ENCODE measurements at places on chromosomes 3 and 15. TPM values are rescaled to one million over a fixed set of nuclear protein-coding genes. Genes with fewer than 3 reads are reported as not detected.

The LRRN1 gene
- polyA plus RNA-seq: 0.26 TPM

The ANKRD34C gene
- polyA plus RNA-seq: not detected

The PTPN9 gene
- polyA plus RNA-seq: 24.7 TPM

The GPR27 gene
- polyA plus RNA-seq: not detected

The SV2B gene
- polyA plus RNA-seq: not detected

The ALDH1A3 gene
- polyA plus RNA-seq: not detected

The RAD51 gene
- polyA plus RNA-seq: not detected

The PFN2 gene
- polyA plus RNA-seq: 1.2 TPM

The TRH gene
- not detected for polyA plus RNA-seq

The ANKDD1A gene
- polyA plus RNA-seq: 1.3 TPM

- no peak for DNase-seq
These were observed 7.5 kb upstream of the MAN2A2 start for GRCh38 chr15:90895571-90896117.

DNA sequence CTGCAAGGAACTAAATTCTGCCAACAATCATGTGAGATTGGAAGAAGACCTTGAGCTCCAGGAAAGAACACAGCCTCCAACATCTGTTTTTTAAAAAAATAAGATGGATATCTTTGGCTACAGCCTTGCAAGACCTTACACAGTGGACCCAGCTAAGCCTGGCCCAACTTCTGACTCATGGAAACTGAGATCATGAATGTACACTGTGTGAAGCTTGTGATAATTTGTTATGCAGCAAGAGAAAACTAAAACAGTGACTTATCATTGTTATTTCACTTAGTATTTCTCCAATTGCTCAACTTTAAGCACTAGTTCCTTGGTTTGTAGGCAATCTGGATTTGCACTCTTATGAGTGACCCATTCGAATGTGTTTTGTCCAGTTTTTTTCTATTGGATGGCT lies 29.3 kb downstream of the SHQ1 start:
- DNase-seq: no peak

DNA sequence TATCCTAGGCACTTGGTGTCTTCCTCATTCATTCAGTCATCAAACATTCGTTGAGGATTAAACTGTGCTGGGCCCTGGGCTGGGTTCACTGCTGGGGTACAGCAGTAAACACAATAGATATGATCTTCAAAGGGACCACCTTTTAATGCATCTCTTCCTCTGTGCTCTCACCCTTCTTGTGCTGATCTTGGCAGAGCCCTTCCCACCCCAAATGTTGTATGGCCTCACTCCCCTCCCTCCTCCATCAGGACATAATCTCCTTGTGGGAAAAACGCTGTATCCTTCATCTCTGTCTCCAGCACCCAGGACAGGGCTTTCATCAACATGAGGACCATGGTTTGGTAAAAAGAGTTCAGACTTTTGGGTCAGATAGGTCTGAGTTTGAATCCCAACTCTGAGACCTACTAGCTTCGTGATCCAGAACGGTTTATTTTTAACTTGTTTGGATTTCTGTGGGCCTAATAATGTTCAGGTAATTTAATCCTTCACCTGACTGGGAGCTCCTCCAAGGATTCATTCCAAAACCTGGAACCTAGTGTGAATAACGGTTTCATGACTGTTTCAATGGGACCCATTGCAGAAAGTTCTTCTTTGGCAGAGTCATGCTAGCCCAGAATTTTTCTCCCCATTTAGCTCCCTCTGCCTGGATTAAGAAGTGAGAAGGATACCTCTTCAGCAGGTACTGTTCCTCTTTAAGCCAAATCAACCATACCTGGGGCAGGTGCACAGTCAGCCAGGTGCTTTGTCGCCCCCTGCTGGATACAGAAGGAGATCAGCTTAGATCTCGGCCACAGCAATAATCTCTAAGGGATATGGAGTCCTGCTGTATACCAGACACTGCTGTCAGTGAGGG lies 5.2 kb upstream of the WNT7A start:
- peak; percentile 34 for DNase-seq

- no peak for DNase-seq
These were observed 105.7 kb downstream of the ANO10 start for GRCh38 chr3:43515970-43516635.

DNA sequence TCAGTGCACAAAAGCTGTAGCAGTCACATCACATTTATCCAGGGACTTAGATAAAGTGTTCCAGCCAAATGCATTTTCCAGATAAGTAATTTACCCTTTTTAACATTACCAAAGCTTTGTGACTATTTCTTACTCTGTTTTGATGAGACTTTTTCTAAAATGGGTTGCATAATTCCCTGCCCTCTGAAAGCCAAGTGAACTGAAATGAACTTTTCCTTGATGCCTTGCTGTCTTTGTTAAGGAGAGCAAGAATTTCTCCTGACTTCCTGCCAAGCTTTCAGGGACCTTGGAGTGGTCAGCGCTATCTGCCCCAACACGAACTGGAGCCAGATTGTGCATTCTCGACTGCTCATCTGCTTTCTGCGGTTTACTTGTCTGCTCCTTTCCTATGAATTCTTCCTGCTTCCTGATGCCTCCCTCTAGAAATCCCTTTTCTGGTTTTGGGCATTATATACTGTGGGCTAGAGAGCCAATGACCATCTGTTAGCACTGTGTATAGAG lies 34.8 kb downstream of the EIF4E3 start:
- DNase-seq: no peak

DNA sequence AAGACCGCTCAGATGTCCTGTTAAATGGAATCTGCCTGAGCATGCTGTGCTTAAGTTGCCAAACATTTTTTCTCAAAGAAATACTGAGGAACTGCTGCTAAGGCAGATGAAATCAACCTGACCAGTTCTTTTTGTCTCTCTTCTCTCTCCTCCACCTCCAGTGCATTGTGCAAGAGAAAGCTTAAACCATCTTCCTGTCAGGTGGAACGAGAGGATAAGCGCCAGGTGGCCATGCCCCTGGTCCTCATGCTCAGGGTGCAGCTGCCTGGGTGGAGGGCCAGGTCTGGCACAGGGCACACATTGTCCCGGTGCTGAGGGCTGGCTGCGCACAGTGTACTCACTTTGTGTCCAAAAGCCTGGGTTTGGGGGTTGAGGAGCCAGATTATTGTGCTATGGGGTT lies 176.2 kb upstream of the TP63 start:
- no peak for DNase-seq

DNA sequence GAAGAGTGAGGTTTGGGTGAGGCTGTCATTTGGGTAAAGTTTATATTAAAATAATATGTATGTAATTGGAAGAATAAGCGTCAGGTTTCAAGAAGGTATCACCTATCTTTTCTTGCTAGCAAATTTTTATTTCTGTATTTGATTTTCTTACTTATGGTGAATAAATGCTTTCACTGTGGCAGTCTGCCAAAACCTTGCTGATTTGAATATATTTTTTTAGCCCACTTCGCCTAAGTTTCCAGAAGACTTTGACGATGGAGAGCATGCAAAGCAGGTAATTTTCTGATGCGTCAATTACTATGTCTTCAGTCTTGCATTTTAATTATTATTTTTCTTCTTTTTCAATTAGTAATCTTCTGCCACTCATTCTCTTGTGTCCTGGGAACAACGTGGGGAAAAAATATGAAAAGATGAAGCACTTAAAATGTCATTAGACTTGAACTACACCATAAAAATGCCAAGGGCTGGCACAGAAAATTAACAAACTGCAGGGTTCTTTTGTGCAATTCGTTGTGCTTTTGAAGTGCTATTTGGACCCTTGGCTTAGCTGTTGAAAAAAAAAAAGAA lies 40.4 kb downstream of the SRP14 start:
- DNase-seq: no peak

DNA sequence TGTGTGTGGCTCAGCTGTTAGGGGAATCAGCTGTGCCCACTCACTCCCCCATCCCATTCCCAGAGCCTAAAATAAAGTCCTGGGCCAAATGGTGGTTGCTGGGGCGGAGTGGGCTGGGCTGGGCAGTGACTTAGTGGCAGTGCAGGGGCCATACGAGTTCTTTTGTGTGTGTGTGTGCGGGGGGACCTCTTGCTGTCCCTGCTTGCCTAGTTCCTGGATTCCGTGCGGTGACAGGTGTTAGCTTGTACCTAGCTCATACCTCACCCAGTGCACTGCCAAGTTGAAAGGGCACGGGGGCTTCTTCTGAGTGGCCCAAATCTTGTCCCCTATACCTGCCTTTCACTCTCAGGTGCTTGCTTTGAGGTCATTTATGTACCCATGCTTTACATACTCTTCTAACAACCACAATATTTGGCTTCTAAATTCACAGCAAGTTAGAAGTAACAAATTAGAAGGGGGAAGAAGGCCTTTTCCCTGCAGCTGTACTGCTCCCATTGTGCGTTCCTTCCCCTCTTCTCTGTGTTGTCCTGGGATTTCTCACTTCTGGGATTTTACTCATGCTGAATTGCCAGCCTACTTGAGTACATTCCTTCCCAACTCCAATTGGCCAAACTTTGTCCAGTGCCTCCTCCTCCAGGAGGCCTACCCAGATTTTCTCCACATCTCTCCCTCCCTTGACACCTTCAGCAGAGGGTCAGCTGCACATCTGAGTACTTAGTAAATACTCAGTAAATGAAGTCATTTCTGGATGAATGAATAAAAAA lies 66.3 kb upstream of the POLG start:
- DNase-seq: no peak

DNA sequence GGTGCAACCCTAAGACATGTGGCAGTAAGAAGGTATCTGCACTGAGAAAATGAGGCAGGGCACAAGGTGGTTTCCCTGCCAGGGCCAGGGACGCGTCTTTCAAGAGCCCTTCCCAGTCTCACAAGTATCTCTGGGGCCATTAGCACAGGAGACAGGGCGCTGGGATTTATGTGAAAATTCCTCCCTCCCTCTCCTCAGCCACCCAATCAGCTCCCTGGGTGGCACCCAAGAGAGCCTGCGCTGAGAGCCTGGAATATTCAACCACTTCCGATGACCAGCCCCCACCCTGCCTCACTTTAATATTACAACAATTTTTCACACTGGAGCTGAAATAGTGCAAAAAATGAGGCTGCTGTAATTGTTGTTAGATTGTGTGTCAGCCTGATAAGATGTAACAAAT lies 26.1 kb downstream of the SEC61A1 start:
- DNase-seq: no peak

DNA sequence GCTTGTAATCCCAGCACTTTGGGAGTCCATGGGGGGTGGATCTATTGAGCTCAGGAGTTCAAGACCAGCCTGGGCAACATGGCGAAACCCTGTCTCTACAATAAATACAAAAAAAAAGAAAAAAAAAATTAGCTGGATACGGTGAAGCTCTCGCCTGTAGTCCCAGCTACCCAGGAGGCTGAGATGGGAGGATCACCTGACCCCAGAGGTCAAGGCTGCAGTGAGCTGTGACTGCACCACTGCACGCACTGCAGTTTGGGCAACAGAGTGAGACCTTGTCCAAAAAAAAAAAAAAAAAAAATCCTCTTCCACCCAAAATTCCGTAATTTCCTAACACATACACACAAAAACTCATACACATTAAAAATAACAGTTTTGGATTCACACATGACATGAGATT lies 2.2 kb downstream of the ANO10 start:
- no peak for DNase-seq

GRCh38 chr3:120780977-120781376 lies 38.4 kb downstream of the GTF2E1 start:
- no peak for DNase-seq

GRCh38 chr15:61521953-61522352 lies 292.9 kb upstream of the RORA start:
- no peak for DNase-seq

DNA sequence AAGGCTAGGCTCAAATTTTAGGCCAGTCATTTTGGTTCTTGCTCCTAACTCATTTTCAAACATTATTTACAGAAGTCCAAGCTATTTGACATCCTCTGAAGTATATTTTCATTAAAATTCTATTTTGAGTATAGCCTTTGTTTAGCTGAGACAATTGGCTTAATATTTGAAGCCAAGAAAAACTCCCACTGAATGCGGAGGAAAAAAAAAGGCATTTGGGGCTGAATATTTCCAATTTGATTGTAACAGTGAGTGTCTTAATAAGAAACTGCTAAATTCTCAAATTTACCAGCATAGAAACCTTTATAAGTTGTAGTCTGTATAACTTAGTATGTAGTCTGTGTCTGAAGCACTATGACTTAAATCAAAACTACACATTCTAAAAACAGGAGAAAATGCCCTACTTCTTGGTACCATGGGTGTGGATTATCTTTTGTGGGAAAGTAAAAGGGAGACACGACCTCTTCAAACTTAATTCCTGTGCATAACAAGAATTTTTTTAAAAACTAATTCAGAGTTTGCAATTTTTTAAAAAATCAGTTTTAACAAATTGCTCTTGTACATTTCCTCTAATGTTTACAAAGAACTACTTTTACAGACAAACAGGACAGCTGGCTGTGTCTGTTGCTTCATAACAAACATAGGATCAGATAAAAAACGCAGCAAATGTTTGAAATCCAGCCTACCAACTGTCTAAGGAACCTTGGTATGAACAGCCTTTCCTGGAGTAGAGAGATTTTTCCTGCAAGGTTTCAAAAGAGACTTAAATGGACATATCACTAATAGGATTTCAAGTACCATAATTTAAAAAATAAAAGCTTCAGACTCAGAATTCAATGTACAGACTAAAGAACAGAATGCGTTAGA lies 52.7 kb upstream of the LMOD3 start:
- DNase-seq: no peak

- no peak for DNase-seq
These were observed 134.3 kb downstream of the VGLL4 start for GRCh38 chr3:11509173-11510000.

DNA sequence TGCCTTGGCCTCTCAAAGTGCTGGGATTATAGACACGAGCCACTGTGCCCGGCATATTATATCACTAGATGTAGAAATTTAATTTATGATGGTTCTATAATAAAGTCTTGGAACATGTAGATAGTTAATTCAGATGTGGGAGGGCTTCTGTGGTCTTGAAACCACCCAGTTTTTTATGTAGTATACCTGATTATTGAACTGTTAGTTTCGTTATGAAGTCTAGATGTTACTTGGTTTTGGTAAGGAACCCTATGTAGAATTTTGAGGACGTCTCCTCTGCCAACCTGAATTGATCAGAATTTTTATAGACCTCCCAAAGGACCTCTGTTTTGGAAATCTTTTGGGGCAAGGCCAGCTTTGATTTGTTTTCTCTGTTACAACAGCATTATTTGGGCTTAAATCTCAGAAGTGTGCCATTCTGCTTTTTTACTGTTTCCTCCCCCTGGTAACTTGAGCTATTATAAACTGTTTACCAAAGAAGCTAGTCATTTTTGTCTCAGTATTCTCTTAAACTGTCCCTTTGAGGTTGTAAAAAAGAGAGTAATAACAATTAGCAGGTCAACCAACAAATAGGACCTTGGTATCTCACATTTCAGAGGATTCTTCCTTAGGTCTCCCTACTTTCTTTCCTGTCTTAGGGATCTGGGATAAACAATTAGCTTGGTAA lies 20.8 kb downstream of the AKAP13 start:
- DNase-seq: peak; percentile 25

- no peak for DNase-seq
These were observed 4.6 kb upstream of the TBL1XR1 start for GRCh38 chr3:177201700-177202397.

- no peak for DNase-seq
These were observed 20.1 kb downstream of the DIPK2A start for GRCh38 chr3:143991713-143992112.

DNA sequence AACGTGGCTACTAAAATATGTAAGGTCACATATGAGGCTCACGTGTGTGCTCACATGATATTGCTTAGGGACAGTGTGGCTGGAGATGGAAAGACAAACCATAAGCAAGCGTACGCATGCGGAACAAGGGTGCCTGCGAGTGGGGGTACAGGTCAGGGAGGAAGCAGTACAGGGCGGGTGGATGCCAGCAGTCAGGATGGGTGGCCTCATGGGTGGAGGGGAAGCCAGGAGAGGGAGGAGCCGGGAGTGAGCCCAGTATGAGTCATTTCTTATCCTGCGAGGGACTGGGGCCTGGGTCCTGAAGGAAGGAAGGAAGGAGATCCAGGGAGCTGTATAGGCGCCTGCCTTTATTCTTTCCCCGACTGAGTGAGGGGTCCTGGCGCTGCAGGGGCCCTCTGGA lies 42.0 kb upstream of the CGNL1 start:
- no peak for DNase-seq
